Ascending aorta (tissue), 2 donors: ENCODE measurements at places on chromosomes 2 and 18. TPM values are rescaled to one million over a fixed set of nuclear protein-coding genes. Genes with fewer than 3 reads are reported as not detected.

COL4A3 gene
- 1.1 TPM for total RNA-seq

AKAIN1 gene
- not detected for total RNA-seq

MYO3B gene
- total RNA-seq: not detected

ALPG gene
- total RNA-seq: not detected

FSIP2 gene
- under 0.01 TPM for total RNA-seq
